Stimulated activated CD4-positive, alpha-beta T cell treated with anti-CD3 and anti-CD28 coated beads, TNF-alpha, amount 100 ng/mL, for 4 hours (primary cell): ENCODE measurements at places on chromosomes 13 and 19.

DNA sequence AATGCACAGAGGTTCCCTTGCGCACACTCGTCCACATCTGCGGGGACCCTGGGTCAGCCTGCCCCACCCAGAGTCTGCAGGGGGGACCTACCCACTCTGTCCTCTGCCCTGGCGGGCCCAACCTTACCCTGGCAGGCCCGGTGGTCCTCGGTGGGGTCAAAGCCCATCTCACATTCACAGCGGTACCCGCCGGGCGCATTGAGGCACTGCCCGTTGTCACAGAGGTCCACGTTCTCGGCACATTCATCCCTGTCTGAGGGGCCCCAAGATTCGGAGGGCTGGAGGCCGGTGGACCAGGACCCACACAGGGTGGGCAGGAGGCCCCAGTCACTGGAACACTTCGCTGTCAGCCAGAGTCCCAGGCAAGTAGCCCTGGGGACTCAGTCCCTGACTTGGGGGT, 38.5 kb downstream of the FBN3 start:
- DNase-seq, result no peak

- DNase-seq, result no peak
Observed at GRCh38 chr13:51996641-51997040, 14.6 kb downstream of the ATP7B start.

- DNase-seq, result no peak
Observed at GRCh38 chr13:100650326-100650725, 24.3 kb downstream of the TMTC4 start.

- DNase-seq, result no peak
Observed at GRCh38 chr13:84025824-84026223, 143.6 kb upstream of the SLITRK1 start.
